CD4-positive, alpha-beta T cell treated with Interleukin-10 for 1 hour (primary cell): ENCODE measurements at places on chromosomes 5 and 9.

DNA sequence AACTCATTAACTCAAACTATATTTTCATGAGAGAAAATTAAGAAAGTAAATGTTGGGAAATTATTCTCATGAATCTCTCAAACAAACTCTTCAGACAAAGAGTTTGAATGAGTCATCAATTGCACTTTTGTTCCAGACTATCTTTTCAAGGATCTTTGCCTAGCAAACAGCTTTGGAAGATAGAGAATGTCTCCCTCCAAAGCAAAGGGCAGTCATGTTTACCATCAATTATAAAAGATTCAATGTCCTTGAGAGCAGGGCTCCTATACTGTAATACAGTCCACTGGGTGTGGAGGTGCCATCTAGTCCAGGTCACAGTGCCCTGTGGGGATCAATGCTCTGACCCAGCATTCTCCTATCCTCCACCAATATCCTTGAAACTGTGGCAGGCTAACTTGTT, 1429.3 kb downstream of the EFNA5 start:
- no peak for DNase-seq

DNA sequence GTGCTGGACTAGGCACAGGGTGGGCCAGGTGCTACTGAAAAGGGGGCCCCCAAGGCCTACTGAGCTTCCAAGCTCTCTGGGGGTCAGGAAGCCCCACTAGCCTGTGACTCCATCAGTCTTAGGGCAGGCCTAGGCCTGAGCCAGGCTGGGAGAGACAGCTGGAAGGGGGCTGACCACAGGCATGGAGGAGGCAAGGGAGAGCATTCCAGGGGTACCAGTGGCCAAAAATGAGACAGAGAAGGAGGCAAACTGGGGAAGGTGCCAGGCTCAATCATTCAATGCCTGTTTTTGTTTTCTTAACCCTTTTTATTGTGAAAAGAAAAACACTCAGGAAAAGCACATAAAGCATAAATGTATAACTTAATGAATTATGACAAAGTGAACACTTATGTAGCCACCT, 26.2 kb upstream of the TCF7 start:
- no peak for DNase-seq

- DNase-seq = no peak
These were observed 22.0 kb downstream of the OR2S2 start for GRCh38 chr9:35935755-35936509.

GRCh38 chr5:109739741-109740728, 50.3 kb downstream of the MAN2A1 start:
- no peak for DNase-seq

- DNase-seq = no peak
These were observed 425.3 kb upstream of the CLINT1 start for GRCh38 chr5:158284242-158284641.

GRCh38 chr9:38639577-38639940, 19.2 kb upstream of the ANKRD18A start:
- no peak for DNase-seq

- DNase-seq = no peak
These were observed 19.9 kb downstream of the P4HA2 start for GRCh38 chr5:132207778-132208177.

DNA sequence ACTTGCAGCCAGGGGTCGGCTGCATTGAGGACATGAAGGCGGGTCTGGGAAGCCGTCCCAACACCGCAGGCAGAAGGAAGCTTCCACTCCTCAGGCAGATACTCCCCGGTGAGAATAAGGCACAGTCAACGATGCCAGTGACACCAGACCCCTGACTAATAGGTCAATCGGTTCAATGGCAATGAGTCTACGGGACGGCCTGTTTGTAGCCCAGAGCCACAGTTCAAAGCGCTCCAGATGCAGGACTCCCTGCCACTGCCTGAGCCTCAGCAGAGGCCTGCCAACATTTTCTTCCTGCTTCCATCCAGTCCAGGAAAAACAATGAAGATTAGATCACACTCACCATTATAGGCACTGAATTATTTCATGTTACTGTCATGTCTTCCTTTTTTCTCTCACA, 84.5 kb upstream of the SIMC1 start:
- DNase-seq = no peak

DNA sequence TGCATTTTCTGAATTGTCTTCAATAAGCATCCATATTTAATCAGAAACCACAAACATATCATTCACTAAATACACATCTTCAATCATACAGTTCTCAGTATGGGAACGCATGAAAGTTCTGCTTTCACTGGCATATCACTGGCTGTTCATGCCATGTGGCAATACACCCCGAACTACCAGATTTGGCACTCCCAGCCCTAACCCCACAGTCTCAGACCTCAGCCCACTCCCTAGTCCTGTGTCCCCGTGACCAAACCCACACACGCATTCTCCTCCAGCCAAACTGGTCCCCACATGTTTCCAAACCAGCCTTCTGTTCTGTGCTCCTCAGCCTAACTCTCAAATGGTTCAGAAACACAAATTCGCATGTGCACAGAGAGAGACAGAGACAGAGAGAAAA, 20.6 kb downstream of the KCNMB1 start:
- no peak for DNase-seq
